ENCODE measurements at places on chromosomes 16 and 17. TPM values are rescaled to one million over a fixed set of nuclear protein-coding genes. Genes with fewer than 3 reads are reported as not detected.

Gene RAB11FIP4
- total RNA-seq = 1.6 TPM

Gene CCDC78
- total RNA-seq = 4.9 TPM

Gene CACNG5
- not detected for total RNA-seq

Gene LPCAT2
- total RNA-seq = 5.5 TPM

Gene SLC5A11
- total RNA-seq = 0.27 TPM

Gene GFAP
- total RNA-seq = 0.38 TPM

Gene EFNB3
- total RNA-seq = 1.2 TPM

Gene CUEDC1
- 56.9 TPM for total RNA-seq

Gene CLDN9
- 0.43 TPM for total RNA-seq

Gene ASPA
- not detected for total RNA-seq
